GM04504 (cell line): ENCODE measurements at places on chromosomes 12 and 14.

GRCh38 chr12:28340261-28341045 is 150.2 kb downstream of the CCDC91 start:
- DNase-seq, result no peak

DNA sequence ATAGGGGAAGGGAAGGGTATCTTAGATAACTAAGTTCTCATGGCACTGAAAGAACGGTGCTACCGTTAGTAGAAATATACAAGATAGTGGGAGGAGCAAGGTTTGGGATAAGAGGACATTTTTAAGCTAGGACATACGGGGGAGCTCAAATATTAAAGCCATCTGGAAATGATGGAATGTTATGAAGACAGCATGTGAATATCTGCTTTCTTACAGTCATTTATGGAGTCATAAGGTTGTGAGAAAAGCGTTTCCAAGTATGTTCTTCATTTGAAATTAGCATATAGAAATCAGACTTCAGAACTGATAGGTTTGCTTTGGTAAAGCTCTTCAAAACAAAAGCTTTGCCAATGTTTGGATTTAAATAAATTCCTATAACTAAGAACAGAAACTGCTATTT is 62.3 kb downstream of the OTOGL start:
- DNase-seq, result no peak

- DNase-seq, result no peak
Measured at GRCh38 chr12:104529130-104529874, 72.6 kb downstream of the CHST11 start.

DNA sequence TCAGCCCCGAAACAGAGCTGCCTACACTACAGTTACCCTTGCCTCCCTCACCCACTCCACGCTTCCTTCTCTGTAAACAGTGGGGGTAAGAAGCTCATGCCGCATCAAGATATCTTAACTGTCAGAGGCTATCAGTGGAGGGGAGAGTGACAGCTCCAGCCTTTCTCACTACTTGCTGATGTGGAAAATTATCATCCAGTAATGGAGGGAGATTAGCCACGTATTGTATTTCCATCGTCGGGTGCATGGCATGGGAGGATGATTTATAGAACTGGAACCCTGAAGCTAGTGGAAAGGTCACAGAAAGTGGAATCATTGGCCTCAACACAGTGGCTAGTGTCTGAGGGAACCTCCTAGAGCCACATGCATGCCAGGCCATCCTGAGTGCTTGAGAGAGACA is 270.9 kb upstream of the FKBP4 start:
- DNase-seq, result no peak
